T-helper 1 cell (primary cell): ENCODE measurements at places on chromosomes 3 and 15.

DNA sequence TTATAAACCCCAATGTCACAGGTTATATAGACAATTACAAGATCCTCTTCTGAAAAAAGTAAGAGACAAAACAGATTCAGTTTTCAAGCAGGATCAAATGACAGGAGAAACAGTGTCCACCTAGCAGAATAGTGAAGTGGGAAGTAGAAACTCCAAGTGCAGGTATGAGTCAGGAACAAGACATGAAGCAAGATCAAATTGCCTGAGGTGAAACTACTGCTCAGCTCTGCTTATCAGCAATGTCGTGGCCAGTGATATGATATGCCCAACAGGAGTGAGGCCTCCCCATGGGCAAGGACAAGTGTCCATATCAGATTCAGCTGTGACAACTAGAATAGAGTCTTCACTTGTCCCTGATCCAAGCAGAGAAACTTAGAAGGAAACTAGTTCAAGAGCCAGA is 100.0 kb downstream of the ZMAT3 start:
- DNase-seq = no peak

DNA sequence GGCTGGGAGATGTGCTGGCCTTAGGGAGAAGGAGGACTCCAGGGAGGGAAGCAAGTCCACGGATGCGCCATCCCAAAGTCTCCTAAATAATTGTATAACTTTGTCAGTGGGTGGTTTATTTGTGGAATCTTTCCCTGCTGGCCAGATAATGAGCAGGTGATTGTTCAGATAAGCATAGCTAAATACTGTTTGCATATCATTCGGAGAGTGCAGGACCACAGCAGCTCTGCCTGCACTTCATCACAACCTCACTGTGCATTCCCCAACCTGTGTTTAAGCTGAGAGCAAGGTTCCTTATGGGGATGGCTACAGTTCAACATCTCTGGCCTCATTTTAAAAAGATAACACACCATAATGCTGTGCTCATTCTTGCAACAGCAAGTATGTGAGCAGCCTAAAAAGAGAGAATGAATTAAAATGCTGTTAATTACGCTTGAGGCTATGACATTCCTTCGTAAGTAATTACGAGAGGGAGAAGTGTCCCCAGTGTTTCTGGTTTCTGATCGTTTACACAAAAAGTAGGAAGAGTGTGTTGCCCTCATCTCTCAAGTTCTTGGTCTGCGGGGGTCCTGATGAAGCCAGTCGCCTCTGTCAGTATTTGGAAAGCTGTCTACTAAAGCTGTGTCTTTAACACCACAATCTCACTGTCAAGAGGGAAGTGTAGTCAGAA is 272.0 kb upstream of the RORA start:
- DNase-seq = no peak

DNA sequence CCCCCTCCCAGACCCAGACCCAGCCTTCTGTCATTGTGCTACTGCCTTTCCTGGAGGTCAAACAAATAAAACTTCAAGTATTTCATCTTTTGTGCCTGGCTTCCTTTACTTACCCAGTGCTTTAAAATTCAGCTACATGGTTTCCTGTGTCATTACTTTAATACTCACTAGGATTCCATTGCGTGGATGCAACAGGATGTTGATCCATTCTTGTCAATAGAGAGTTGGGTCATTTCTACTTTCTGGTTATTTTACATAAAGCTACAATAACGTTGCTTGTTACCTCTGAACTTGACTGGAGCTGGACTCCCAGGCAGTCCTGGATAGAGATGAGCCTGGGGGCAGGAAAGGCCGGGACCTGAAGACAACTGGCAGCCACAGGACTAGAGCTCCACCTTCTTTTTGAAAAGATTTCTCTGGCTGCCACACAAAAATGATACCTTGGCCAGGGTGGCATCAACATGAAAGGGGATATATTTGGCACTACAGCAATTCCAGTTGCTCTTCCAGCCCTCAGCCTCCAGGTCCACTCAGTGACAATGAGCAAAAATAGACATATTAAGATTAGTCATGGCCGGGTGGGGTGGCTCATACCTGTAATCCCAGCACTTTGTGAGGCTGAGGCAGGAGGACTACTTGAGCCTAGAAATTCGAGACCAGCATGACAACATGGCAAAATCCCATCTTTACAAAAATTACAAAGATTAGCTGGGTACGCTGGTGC is 23.3 kb upstream of the HEG1 start:
- DNase-seq = no peak

- DNase-seq = no peak
Observed at GRCh38 chr15:81165535-81165934, 31.1 kb upstream of the IL16 start.

- no peak for DNase-seq
Observed at GRCh38 chr3:81218023-81218422, 543.4 kb downstream of the GBE1 start.
